ENCODE measurements at places on chromosomes 2 and 18.

DNA sequence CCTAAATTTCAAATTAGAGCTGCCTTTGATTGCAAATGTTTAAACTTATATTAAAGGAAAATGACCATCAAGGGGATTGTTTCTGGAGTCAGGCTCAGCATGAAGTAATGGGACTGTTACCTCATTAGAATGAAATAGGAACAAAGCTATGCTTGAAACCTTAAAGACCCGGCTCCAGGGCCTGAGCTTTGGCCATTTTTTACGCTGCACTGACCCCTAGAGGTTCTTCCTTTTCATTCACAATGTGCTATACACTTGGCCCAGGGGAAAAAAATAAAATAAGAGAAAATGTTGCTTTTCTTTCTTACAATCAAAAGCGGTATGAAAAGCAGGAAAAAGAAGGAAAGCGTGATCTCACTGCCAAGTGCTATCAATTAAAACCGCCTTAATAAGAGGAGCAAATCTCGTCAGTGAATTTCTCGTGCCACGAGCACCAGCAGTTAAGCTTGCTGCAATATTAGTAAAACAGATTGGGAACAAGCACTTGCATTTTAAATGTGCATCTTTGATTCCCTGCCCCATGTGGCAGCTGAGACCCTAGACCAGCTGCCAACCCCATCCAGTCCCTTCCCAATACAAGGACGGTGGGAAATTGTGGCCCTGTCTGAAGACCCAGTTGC, 96.6 kb downstream of the MBD2 start:
- peak; percentile 93 for DNase-seq

DNA sequence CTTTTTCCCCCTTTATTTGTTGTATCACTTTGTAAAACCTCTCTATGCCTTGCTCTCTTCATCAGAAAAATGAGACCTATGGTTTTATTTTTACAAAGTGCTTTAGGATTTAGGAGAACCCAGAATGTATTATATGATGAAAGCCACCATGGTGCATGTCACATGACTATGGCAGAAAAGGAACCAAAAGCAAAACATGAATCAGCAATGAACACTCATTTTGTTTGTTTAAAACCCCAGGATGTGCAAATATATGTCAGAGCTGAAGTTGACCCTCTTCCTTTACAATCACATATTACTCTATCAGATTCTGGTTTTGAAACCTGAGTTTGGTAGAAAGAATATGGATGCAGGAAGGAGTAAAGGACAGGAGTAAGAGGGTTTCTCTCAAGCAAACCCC, 70.0 kb downstream of the FIGN start:
- no peak for DNase-seq

DNA sequence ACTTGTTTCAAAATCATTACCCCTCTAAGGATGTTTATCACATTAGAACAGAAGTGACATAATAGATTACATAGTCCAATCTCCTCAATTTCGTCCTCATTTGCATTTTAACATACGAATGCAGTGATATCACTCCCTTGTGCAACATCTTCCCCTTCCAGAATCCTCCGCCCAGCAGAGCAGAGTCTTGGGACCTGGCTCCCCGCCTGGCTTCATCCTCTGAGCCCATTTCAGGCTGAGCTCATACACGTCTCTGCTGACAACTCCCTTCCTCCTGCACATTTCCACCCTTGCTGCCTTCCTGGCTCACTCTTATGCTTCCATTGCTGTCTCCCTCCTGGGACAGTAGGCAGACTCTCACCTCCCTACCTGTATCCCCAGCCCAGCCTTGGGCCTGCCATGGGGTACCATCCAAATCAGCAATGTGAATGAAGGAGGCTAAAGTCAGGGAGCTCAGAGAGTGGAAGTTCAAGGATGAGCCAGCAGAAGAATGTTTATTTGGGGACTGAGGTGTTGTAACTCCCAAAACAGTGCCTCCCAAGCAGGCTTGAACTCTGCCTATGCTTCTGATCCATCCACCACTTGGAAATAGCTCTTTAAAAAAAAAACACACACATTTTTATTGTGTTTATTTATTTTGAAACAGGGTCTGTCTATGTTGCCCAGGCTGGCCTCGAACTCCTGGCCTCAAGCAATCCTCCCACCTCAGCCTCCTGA, 165.2 kb downstream of the TMEM200C start:
- DNase-seq: no peak

- DNase-seq: no peak
Observed at GRCh38 chr18:36849288-36850006, 20.5 kb downstream of the KIAA1328 start.

DNA sequence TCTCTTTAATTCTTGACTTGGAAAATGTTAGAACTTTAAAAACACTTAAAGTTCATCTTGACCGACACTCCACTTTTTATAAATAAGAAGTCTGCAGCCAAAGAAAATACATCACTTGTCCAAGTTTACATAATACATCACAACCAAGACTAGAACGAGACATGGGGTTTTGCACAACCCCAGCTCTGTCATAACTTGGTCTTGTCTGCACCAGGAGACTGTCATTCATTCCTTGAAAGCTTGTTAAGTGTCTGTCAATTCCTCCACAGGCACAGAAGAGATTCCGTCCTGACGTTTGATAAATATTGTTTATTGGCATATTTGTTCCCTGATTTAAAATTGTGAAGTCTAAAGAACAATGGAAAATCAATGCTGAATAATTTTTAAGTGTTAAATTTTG, 139.5 kb upstream of the SETBP1 start:
- DNase-seq: no peak

- peak; percentile 41 for DNase-seq
Observed at GRCh38 chr2:32358111-32358482, 1.3 kb downstream of the BIRC6 start.

DNA sequence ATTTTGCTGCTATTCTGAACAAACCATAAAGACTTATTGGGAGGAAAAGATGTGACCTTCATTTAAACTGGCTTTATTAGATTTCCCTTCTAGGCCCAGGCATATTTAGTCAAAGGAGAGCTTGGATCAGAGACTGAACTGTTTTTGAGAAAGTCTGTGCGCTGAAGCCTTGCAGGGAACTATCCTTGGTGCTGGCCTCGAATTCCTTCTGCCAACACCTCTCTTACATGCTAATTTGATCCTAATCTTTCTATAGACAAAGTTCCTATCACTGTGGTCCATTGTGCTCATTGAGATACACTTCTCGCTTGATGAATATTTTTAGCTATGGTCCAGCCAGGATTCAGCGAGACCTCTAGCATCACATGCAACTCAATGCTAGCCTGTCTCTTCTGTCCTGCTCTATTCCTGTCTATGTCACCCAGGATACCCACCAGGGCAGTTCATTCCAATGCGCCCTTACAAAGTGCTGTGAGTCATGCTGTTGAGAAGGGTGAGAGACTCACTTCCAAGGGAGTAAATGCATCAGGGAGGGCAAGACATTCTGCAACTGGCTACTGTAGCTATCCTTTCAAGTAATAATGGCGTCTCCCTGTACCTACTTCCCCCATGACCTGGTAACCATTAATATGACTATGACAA, 356.7 kb upstream of the LYPD1 start:
- peak; percentile 76 for DNase-seq
